Left renal cortex interstitium (tissue), 4 donors: ENCODE measurements at places on chromosomes 11 and 22. TPM values are rescaled to one million over a fixed set of nuclear protein-coding genes. Genes with fewer than 3 reads are reported as not detected.

The RAB38 gene
- polyA plus RNA-seq, result 25.3 TPM

The PRR5L gene
- 16.0 TPM for polyA plus RNA-seq

The YPEL1 gene
- 13.6 TPM for polyA plus RNA-seq

The HTR3A gene
- polyA plus RNA-seq, result not detected

The RANGAP1 gene
- 56.6 TPM for polyA plus RNA-seq

The OSM gene
- 0.38 TPM for polyA plus RNA-seq

The RTN4RL2 gene
- 3.0 TPM for polyA plus RNA-seq

DNA sequence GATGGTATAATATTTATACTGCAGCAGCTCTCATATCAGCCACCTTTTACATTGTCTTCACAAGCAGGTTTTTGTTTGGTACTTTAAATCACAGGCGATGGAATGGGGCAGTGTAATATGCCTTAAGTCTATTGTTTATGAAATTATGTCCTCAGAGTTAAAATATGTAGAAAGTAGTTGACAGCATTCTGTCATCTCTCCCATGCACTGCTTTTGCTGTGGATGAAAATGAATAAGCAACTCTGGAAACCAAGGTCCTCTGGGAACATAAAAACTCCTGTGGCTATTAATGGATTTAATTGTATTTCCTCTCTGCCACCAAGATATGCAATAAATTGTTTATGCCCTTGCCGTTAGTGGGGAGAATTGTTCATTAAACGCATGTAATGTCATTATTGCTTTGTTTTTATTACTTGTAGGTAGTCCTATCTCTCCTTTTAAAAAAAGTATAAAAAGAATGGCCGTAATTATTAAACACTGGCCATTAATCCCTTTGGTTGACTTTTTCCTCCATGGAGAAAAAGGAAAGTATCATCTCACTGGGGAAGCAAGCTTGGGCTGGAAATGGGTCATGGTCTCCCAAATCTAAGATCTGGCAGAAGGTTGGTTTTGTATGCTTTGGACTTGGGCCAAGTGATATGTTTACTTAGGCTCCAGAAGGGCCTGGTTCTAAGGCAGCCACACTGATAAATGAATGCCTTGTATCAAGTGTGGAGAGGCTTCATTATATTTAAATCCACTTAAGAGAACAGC is 13.1 kb downstream of the PACS1 start:
- no peak for DNase-seq

DNA sequence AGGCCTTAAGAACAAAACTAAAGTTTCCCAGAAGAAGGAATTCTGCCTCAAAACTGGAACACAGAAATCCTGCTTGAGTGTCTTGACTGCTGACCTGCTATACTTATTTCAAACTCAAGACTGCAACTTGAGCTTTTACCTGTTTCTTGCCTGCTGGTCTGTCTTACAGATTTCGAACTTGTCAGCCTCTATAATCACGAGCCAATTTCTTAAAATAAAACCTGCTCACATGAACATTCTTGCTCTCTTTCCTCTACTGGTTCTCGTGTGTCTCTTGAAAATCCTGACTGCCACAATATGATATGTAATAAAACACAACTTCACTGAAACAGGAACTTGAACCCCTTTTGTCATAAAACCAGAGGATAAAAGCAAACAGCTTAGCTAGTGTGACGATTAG is 13.9 kb downstream of the PATL1 start:
- DNase-seq, result no peak

- DNase-seq, result peak; percentile 73
Observed at GRCh38 chr11:2419638-2420501, 19.3 kb downstream of the TSSC4 start.

GRCh38 chr11:57637626-57638004 is 12.1 kb downstream of the YPEL4 start:
- DNase-seq, result no peak

DNA sequence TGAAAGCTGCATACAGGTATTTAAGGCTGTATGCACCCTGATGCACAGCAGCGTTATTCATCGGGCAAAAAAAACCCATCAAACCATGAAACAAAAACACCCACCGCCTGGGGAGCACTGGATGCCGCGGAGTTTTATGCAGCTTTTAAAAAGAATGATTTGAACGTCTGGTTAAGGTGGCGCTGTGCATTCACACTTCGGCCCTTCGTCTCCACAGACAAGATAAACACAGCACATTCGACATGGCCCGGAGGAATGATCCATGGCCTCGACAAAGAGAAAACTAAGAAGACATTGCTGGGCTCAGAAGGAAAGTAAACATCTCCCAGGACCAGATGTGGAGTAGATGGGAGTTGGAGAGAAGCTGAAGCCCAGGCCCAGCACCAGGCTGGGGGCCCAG is 40.8 kb upstream of the GAL start:
- DNase-seq, result no peak

DNA sequence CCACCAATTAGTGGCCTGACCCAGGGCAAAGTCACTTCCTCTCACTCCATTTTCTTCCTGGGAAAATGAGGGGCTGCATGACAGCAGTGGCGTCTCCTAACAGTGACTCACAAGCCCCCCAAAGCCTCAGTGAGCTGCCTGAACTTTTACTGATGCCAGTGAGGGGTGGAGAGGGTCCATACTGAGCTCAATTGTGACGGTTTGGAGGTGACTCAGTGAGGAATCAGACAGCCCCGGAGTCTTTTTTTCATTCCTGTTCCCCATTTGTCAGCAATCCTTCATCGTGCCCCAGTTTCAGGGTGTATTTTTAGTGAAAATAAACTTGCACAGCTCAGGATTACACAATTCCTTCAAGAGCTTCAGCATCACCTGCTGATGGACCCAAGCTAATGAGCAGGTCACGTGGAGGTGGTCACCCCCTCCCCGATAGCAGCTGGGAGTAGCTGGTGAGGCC is 30.1 kb upstream of the RASD2 start:
- DNase-seq, result no peak

GRCh38 chr22:40855979-40856512 is 393 bp downstream of the ST13 start:
- peak; percentile 37 for DNase-seq

GRCh38 chr11:119012629-119013170 is 5.4 kb downstream of the RPS25 start:
- DNase-seq, result no peak

DNA sequence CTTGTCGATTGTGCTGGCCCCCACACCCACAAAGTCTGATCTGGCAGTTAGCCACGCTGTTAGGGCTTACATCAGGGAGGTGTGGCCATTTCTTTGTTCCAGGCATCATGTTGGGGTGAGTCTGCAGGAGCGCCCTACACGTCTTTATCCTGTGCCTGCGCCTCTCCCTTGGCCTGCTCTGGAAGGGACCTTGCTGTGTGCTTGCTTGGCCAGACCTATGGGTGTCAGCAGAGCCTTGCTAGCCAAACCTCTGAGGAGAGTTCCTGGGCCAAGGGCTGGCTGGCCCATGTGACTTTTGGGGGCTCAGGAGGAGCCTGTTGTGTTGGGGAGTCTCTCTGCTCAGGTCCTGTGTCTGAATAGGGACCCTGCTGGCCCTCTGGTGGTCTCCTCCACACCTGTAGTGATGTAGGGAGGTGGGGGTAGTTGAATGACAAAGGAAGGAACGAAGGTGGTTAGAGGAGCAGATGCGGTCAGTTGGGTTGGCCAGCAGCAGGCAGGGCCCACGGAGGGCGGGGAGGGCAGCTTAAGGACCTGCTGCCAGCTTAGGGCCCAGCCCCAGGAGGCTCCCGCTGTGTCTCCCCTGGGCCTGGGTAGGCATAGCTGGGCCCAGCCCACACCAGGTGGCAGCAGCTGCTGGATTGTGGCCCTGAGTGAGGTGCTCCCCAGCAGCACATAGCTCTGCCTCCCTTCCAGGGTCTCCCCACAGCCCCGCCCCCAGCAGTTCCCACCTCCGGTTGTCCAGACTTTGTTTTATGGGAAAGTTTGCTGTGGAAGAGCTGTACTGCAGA is 7.9 kb downstream of the PPIL2 start:
- DNase-seq, result no peak

DNA sequence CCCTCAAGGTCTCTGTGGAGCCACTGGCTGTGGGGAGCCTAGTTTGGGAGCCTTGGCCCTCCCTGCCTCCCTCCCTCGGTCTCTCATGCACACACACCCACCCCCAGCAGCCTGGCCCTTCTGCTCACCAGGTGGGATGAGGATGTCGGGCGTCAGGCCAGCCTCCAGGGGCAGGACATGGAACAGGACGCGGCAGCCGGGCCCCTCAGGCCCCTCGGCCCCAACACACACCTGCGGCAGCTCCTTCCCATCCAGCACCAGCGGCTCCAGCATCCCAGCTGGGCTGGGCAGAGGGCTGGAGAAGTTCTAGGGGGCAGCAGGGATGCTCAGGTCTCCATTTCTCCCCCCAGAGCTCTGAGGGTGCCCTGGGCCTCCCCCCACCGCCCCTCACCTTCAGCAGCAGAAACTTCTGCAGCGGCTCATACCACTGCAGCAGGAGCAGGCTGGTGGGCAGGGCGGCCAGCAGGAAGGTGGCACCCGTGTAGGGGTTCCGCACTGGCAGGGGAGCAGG is 11.2 kb downstream of the MAP4K2 start:
- DNase-seq, result no peak

DNA sequence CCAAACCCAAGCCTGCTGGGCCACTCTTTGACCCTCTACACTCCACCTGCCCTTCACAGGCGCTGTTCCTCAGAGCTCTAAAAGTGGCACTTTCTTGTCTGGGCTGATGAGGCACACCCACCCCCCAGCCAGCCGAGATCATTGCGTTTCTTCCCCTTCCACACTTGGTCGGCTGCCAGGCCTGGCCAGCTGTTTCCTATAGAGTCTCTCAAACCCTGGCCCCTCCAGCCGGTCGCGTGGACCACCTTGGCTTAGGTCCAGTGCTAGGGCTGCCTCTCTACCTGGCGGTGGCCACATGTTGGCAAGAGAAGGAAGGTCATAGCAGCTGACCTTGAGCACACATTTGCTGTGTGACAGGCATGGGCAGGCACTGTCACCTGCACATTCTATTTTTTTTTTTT is 60.6 kb downstream of the PPP6R2 start:
- no peak for DNase-seq

- DNase-seq, result no peak
Observed at GRCh38 chr22:41474872-41475451, 6.0 kb downstream of the ACO2 start.

DNA sequence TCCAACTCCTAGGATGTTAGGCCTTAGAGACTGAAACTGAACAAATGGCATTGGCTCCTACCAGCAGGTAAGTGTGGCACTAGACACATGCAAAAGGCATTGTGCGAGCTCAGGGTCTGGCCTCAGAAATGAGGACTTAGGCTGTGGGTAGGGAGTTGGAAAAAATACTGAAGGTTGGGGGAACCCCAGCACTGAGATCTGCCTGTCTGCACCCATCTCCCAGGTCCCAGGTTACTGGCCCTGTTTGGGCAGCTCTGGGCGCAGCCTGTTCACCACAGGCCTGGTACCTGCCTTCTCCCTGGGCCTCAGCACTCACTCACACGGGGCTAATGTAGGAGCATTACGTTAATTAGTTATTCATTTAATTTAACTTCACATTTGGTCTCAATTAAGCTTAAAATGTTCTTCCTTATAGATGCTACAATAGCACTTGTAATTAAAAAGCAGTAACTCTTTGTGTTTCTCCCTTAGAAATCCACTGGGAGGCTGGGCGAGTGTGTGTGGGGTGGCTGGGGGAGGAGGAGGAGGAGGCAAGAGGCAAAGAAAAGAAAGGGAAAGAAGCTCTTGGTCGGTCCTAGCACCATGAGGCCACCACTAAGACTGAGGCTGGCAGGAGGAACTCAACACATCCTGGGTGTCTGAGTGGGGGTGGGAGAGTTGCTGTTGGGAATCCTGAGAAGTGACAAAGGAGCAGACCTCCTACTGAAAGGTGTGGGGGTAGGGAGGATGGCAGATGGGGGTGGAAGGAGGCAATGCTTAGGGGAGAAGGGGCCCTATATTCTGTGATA is 19.4 kb downstream of the TMEM218 start:
- DNase-seq, result no peak

DNA sequence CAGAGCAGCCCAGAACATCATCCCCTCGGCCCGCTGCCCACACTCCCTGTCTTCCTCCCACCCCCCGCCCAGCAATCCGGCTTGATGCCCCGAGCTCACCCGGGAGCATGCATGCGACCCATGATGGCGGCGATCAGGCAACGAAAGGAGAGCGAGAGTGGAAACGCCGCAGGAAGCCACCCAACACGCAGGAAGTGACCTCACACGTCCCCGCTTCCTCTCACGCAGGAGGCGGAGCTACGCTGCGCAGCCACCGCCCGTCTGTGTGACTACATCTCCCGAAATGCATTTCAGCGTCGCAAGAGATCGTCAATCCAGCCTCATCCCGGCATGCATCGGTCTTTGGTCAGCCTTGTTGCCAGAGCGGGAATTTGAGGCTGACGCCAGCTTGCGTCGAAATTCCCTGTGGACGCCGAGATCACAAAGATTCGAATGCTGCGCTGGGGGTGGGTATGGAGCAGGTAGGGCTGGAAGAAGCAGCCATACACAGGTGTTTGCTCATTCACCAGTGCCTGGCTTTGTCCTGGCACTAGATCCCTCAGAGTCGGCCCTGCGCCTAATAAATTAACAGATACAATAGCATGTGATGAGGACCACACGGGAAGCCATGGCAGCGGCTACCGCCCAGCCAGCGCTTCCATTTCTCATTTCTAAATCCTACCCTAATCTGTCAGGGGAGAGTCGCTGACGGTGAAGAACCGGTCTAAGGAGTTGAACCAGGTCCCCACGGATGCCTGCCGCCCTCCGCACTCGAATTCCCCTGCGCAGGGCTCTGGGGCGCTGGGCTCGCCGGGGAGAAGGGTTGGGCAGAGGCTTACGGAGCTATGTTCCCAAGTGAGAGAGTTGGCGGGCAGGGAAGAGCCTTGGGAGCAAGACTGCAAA is at the start of gene RPS13:
Gene RPS13 (minus strand): TSS at position 148 of the 882 bp plus-strand sequence. CDS start 26 bp downstream, at position 122.
- DNase-seq, result peak; percentile 96

GRCh38 chr11:92589512-92589911 is 364.9 kb downstream of the FAT3 start:
- no peak for DNase-seq

- no peak for DNase-seq
Observed at GRCh38 chr22:21919526-21920307, 32.9 kb downstream of the PPM1F start.

DNA sequence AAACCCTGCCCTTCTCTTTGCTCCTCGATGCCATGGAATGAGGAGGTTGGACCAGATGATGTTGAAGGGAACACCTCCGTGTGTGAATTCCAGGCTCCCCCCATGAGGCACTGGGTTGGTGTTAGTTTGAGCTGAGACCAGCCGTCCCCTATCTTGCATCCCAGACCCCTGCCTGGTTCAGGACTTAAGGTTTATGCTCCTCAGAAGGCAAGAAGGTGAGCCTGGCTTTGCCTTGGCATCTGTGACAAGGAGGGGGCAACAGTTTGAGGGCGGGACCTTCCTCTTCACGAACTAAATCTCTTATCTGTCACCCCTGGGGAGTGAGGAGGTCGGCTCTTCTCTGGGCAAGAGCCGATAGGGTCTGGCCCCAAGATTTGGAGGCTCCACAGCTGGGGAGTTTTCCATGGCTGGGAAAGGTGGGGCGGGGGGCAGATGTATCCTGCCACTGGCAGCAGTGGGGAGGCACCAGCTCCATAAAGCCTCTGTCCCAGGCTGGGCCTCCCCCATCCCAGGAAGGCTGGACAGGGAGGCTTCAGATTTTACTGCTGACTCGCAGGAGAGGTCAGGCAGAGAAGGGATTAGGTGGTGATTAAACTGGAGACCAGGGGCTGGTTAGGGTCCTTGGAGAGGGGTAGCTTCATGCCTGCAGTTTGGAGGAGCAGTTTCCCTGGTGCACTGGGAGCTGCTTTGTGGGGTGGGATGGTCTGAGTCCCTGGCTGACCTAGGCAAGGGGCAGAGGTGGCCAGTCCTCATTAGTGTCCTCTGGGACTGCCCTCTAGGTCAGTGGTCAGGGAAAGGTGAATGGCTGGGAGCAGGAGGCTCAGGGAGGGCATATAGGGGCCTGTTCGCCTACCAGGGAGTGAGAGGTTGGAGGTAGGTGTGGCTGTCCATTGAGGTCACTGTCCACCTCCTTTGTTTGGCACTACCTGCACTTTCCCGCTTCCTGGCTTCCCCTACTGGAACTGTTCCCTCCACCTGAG is 1.1 kb downstream of the SEC14L2 start:
- no peak for DNase-seq
